ENCODE measurements at places on chromosomes 11 and 22.

GRCh38 chr11:112439614-112440013 lies 179.0 kb upstream of the PLET1 start:
- no peak for DNase-seq

DNA sequence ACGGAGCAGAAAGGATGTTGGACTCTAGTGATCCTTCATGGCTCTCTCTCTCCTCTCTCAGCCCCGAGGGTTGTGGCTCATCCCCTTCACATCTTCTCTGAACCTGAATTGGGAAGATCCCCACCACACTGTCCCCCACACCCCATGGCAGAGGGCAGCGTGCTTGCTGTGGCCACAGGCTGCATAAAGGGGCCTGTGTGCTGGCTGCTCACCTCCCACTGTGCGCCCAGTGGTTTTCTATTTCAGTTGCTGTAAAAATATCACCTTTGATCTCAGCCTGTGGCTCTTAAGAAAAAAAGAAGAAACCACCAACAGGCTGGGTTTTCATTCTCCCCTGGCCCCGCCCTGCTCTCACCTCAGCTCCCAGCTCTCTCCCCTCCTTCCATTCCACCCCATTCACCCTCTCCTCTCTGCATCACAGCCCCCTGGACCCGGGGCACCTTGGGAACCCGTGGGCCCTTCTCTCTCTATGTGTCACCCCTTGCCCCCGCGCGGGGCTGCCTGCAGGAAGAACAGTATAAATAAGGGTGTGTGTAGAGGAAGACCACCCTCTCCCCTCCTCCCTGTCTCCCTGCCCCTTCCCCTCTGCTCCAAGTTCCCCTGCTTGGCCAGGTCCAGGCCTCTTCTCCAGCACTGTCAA lies 25.8 kb upstream of the WNT11 start:
- DNase-seq = peak; percentile 52

DNA sequence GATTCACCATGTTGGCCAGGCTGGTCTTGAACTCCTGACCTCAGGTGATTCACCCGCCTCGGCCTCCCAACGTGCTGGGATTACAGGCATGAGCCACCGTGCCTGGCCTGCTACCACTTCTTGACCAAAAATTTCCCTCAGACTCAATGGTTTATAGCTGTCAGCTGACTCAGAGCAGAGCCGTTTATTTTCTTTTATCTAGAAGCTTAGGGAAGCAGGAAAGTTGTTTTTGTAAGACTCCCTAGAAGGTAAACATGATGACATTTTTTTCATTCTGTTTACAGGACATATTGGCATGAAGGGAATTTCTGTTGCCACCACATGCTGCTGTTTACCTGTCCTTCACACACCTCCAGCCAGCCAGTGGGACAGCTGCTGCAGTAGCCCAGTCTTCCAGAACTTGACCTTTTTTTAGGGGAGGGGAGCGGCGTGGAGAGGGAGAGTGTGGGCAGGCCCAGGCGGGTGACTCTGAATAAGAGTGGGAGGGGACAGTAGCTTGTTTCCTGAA lies 56.1 kb upstream of the PTPRJ start:
- peak; percentile 36 for DNase-seq

GRCh38 chr22:33605221-33605620 lies 315.1 kb downstream of the LARGE1 start:
- no peak for DNase-seq

DNA sequence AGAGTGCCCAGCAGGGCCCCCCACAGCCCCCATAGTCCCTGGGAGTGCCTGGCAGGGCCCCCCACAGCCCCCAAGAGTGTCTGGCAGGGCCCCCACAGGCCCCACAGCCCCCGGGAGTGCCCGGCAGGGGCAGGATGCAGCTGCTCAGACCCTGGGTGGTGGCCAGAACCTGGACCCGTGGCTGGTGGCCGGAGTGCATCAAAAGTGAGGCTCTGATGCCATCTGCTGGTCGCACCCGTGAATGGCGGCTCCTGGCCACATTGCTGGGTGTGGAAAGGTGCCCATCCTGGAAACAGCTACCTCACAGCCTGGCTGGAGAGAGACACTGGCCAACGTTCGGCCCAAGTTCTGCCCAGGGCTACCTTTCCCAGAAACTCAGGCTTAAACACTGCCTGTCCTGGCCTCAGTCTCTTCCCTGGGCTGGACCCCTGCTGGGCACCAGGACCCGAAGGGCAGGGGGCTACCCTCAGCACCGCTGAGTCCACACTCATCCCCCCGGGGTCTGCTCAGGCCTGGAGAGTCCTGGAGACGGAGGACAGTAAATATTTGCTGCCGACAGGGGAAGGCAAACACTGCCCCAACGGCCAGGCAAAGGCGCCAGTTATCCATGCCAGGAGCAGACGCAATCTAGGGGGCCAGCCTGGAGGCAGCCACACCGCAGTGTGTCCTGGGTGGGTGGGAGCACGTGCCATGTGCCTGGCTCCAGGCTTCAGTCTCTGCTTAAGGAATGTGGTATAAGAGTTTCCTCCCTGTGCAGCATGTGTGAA lies 4.4 kb downstream of the INS start:
- no peak for DNase-seq

- no peak for DNase-seq
Measured at GRCh38 chr22:39938509-39939111, 21.6 kb upstream of the TMA7B start.

All from right kidney (tissue), 9 donors.